ENCODE measurements at places on chromosomes 2 and 18.

DNA sequence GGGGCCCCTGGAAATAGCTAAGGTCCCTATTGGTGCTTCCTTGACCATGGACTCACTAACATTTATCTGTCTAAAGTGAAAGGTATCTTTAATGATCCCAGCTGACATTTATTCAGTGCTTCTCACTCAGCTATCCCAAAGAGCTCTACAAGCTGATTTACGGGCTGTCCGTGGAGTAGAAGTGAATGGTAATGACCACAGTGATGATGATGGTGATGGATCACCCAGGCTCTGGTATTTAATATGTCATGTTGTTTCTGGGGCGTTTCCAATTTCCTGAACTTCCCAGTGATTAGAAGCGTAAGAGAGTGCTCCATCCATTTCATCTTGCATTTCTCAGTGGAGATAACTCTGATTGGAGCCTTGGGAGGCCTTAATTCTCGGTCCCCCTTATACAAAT lies 304.3 kb downstream of the HRH4 start:
- DNase-seq, result no peak

DNA sequence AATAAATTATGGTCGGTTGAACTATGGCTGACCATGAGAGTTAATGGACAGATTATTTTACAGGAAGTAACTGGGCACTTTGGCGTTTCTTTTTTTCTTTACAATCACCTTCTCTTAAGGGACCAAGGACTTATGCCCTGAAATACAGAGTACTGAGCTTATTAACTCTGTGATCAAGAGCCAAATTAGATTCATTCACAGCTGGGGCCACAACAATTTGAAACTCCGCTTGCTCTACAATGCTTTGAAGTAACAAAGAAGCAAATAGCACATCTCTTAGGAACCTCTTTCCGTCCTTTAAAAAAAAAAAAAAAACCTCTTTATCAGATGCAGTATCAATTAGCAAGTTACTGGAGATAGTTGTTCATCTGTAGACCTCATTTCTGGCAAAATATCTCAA lies 112.0 kb downstream of the LYPD6 start:
- no peak for DNase-seq

GRCh38 chr2:169260246-169260645 lies 102.1 kb downstream of the LRP2 start:
- DNase-seq, result no peak

DNA sequence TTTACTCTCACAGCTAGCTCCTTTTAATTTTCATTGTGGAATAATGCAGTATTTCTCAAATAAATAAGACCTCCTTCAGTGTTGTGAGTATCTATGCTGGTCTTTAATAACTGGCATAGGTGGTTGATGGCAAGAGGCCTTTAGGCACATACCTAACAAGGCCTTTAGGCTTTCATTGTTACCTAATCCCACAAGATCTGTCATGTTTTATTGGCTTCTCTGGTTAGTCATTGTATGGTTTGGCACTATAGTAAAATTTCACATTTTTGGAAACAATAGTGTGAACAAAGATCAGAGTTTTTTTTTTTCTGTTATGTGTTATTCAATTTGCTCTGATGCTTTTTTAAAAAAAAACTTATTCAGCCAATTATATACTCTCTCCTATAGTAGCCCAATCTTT lies 89.8 kb upstream of the NEUROD1 start:
- no peak for DNase-seq

DNA sequence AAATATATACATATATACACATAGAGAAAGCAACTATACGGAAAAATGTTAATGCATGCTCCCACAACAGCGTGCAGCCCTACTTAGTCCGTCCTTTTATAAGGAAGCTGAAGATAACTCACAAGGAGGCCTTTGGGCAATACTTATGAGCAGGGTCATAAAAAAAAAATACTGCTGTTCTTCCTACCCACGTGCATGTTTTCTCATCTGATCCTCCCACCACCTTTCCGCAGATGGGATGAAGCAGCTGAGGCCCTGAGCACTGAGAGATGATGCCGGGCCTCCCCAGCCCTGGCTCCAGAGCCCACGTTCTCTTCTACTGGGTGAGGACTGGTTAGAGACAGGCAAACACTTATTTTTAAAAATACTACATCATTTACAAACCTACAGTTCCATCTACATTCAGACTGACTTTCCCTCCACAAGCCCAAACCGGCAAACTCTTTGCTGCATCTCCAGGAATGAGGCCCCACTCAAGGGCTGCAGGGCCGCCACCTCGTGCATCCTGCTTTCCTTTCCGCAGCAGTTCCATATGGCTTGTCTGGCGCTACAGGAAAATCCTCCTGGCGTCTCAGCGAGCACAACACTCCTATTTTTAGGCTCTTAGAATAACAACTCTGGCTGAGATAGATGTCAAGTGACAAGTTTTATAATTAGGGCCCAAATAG lies 41.6 kb downstream of the TBC1D8 start:
- no peak for DNase-seq

GRCh38 chr2:11949732-11950523 lies 203.5 kb downstream of the LPIN1 start:
- DNase-seq, result no peak

DNA sequence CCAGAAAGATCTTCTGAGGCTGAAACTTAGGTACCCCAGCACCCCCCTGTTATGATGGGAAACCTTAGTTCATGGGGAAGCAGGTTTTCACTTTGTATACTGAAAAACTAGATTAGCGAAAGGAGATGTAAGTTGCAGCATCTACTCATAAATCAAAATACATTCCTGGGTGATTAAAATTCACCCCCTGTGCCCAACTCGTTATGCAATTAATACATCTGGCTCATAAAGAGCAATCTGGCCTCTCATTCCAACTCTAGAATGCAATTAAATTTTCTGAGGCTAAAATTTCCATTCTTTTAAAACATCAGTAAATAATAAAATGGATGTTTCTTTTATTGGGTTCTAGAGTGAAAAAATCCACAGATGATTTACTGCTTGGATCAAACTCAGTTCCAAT lies 110.9 kb upstream of the BZW1 start:
- no peak for DNase-seq

- no peak for DNase-seq
These were observed 35.8 kb upstream of the ZNF516 start for GRCh38 chr18:76530846-76531245.

GRCh38 chr18:48023334-48024008 lies 93.0 kb upstream of the SMAD2 start:
- DNase-seq, result peak; percentile 65

- DNase-seq, result no peak
These were observed 144.9 kb upstream of the HAAO start for GRCh38 chr2:42937171-42937875.

- no peak for DNase-seq
These were observed 619.1 kb upstream of the DDX18 start for GRCh38 chr2:117195381-117195780.

- DNase-seq, result no peak
These were observed 48.8 kb downstream of the CABYR start for GRCh38 chr18:24187689-24188088.

DNA sequence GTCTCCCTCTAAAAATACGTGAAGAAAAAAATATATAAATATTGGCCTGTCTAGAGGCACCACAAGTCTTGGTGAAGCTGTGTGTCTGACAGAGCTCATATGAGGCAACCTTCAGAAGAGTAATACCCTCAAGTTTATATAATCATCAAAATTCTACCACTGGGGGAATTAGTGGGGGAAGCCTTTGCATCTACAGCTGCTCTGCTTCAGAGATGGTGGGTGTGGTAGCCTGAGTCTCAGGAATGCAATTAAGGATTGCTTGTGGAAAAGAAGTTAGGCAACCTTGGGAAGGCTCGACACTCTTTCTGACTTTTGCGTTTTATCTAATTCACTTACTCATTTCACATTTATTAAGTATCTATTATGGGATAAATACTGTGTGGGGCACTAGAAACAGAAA lies 17.4 kb downstream of the TPGS2 start:
- DNase-seq, result no peak

DNA sequence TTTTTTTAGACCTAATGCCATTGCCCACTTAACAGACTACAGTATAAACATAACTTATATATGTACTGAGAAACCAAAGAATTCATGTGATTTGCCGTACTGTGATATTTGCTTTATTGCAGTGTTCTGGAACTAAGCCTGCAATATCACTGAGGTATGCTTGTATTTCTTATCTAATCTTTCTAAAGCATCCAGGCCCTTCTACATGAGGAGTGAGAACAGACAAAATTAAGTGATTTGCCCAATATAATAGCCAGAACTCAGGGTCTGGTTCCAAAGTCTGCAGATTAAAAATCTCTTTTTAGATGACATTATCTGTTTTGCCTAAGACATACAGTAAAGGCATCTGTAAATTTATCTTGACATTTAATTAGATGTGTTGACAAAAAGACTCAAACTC lies 41.9 kb downstream of the BMPR2 start:
- DNase-seq, result no peak

DNA sequence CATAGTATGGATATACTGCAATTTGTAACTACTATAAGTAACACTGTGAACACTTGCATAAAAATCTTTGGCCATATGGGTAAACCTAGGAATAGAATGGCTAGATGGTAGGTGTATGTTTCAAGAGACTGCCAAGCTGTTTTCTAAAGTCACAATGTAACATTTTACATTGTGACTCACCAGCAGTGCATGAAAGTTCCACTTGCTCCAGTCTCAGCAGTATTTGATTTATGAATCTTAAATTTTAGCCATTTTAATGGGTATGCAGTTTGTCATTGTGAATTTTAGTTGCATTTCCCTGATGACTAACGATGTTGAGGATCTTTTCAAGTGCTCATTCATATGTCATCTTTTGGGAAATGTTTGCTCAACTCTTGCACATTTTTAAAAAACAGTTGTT lies 86.1 kb downstream of the FARSB start:
- no peak for DNase-seq

All from tibial artery (tissue), 4 donors.